ENCODE measurements at places on chromosomes 13 and 19.

DNA sequence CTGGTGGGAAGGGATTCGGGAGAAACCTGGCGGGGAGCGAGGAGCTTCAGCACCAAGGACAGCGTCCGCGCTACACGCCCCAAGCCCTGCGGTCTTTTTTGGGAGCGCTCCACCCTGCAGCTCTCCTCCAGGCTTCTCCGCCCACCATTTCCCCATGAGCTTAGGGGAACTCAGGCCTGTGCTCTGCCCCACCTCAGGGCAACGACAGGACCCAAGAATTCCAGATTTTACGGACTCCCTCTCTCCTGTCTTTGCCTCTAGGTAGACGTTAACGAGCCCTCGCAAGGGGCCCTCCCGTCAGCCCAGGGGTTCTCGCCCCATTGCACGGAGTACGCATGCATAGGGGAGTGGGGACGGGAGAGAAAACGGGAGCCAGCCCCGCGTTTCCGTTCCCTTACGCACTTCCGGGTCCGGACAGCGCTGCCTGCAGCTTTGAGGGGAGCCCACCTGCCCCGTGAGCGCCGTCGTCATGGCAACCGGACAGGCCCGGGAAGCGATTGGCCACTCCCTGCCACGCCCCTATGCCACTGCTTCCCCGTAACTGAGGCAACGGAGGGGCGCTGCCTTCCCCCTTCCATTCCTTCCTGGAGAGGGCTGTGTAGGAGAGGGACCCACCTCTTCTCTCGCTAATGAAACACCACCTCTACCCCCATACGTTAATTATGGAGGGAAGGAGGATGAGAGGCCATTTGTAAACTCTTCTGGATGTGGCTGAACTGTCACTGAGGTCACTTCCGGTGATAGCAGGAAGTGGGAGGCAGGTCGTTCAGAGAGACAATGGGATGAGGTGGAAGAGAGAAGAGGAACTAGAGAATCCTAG is 20.8 kb downstream of the NOVA2 start:
- no peak for DNase-seq

DNA sequence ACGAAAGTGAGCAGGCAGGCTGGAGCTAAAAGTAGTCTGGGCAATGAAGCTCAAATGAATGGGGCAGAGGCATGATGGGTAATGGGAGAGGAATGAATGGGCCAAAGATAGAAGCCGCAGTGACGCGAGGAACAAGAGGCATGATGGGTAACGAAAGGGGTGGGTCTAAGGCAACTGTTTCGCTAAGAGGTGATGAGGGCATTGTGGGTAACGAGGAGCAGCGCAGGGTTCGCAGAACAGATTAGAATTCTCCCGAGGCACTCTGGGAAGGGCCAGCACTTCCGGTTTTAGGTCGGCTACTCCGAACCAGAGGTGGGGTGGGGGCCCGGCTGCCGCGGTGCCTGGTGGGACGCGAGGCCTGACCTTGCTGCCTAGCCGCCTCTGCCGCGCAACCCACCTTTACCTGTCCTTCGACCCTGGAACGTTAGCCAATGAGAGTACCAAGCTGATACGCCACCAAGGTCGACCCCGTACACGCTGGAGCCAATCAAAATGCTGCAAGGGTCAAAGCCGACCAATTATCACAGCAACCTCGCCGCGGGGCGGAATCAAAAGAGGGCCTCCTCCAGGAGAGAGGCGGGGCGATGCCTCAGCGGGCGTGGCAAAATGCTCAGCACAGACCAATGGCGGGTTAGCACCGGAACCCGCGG is 563 bp upstream of the TOMM40 start:
- peak; percentile 100 for DNase-seq

DNA sequence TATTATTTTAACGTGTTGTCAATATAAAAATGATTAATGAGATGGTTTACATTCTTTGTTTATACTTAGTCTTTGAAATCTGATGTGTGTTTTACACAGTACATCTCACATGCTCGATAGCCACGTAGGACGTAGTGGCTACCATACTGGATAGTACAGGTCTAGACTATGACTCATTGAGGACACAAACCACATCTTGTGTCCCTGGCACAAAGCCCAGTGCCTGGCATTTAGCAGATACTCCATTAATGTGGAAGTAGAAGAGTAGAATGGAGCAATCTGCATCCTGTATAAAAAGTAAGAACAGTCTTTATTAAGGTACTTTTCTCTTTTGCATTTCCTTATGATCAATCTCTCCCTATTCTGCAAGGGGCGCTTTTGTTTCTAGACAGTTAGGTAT is 49.0 kb upstream of the FRY start:
- peak; percentile 96 for DNase-seq

- DNase-seq, result no peak
Measured at GRCh38 chr13:76724421-76724820, 161.8 kb downstream of the KCTD12 start.

GRCh38 chr19:4510435-4511255 is 7.6 kb downstream of the PLIN4 start:
- no peak for DNase-seq

DNA sequence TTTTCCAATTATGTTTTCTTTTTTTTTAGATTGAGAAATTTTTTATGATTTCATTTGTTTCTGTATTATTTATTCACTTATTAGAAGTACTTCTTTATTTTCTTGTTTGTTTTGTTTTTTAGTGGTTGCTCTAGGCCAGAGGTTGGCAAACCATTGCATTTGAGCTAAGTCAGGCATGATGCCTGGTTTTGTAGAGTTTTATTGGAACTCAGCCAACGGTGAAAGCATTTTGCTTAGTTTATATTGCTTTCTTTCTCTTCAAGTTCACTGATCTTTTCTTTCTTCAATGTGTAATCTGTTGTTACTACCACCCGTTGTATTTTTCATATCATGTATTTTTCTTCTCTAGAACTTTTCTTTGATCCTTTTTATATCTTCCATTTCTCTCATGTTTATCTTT is 19.7 kb downstream of the ZNF567 start:
- DNase-seq, result peak; percentile 26

DNA sequence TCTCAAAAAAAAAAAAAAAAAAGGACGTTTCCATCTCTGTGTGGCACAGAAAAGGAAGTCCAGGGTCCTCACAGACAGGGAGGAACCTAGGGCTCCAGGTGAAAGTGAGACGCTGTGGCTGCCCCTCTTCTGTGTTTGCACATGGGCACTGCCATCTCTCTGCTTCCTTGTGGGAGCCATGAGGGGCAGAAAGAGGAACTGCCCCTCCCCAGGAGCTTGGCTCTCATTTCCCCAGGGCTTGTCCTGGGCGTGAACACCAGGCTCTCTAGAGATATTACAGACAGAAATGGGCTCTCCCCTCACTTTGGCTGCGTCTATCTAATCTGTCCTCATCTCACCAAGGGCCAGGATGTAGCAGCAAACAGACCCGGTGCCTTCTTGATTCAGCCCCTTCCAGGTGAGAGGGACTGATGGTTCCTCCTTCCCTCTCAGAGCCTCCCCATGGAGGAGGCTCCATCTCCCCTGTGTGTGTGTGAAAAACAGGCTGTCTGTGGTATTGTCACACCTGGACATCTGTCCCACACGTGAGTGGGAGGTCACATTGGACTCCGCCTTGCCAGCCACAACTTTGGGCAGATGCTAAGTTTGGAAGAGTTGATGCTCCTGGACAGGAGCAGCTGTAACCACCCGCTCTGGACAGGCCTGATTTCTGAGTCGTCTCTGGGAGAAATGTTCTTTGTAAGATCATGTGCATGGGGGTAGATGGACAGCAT is 840 bp upstream of the LILRA4 start:
- no peak for DNase-seq

- no peak for DNase-seq
Measured at GRCh38 chr13:73991884-73992283, 142.3 kb downstream of the KLF12 start.

GRCh38 chr19:45817010-45817724 is 2.1 kb upstream of the RSPH6A start:
- DNase-seq, result peak; percentile 87

DNA sequence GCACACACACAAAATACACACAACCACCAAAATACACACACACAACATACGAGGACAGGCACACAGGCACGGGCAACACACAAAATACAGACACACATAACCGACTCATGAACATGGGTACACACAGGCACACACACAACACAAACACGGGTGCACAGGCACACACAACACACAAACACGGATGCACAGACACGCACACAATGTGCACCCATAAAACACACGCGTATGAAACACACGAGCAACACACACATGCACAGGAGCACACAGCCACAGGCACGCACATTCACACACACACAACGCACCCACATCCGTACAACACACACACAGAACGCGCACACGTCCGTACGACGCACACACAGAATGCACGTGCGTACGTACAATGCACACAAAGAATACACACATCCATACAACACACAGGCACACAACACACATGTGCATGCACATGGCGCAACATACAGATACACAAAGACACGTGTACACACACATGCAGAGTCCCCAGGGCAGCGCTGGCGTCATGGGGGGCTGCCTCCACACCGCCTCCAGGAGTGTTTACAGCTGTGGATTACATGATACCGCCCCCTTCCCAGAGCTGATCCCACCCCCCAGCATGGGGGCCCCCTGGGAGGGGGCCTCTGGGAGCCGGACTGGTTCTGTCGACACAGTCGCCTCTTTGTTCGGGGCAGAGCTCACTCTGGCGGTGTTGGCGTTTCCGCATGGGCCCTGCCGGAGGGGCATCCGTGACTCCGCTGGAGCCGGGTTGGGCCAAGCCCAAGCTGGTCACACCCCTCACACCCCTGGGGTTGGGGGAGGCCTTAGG is 2.9 kb downstream of the SBNO2 start:
- DNase-seq, result no peak

DNA sequence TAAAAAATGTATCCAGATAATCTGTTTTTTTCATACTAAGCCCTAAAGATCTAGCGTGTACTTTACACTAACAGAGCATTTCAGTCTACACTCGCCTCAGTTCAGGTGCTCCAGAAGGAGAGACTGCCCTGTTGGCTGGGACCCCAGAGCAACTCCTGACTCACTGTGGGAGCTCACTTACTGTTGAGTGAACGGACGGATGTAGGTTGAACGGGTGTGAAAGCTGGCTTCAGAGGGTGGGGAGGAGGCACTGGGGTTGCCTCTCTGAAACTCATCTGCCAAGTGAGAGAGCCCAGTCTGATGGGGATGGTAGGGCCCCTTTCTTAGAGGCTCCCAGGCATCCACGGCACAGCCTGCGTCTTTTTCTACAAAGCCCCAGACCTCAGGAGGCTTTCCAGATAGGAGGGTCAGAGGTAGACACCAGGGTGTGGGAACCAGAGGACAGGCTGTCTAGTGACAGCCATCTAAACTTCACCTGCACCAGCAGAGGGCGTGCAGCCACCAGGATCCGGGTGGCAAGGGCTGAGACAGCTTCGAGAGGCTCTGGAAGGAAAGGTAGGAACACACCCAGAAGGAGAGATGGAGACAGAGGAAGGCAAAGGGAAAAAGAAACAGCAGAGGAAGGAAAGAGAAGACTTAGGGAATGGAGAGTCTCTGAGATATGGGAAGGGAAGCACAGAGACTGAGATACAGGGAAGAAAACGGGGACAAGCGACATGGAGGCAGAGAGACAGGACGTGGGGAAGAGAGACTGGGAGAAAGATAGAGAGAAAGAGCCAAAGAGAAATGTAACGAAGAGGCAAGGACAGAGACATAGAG is 3.7 kb downstream of the KASH5 start:
- peak; percentile 79 for DNase-seq

DNA sequence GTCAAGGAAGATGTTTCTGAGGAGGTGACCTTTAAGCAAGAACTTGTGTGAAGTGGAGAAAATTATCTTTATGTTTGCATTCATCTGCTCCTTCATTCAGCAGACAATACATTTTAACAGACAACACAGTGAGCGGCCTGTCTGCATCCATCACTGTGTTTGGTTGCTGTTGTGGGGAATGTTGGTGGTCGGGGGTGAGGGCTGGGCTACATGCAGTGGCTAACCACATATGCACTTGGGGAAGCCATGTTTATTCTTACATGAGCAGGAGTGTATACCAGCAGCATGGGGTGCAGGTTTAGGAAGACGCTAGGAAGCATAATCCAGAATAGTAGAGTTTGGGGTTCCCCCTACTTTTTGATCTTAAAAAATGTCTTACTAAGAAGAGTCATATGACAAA is 66.4 kb downstream of the DHRS12 start:
- no peak for DNase-seq

GRCh38 chr13:110305001-110305400 is 2.0 kb downstream of the COL4A1 start:
- no peak for DNase-seq

GRCh38 chr13:98879127-98879520 is 98.7 kb downstream of the DOCK9 start:
- DNase-seq, result no peak

DNA sequence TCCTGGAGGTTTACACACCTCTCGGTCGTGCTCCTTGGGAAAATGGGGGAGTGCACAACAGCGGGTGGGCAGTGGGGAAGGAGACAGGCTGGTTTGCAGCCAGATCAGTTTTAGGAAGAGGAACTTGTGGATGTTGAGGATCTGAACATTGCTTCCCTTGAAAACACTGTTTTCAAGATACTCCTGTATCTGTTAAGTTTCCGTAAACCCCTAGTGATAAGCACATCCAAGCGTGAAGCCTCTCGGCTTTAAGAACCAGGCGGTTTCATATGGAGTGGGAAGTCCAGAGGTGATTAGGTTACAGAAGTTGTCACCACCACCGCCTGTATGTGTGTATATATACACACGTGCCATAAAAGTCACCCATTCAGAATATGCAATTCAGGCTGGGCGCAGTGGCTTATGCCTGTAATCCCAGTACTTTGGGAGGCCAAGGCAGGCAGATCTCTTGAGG is 47.4 kb downstream of the SIPA1L3 start:
- DNase-seq, result no peak

- no peak for DNase-seq
Measured at GRCh38 chr13:78476910-78477309, 126.4 kb downstream of the POU4F1 start.

DNA sequence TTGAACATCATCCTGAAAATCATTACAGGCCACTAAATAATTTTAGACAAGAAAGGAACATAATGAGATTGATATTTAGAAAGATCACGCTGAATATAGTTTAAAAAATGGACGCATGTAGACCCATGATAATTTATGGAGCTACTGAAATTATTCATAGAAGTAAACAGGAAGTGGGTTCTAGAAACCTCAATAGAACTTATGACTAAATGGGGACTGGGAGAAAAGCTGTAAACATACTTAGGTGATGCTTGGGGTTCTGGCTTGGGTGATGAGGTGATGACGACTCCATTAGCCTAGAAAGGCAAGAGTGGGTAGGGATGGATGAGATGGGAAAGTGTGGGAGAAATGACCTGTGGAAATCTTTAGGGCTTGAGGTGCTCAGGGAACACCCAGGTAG is 484.0 kb downstream of the MYO16 start:
- peak; percentile 32 for DNase-seq

- no peak for DNase-seq
Measured at GRCh38 chr13:80462037-80462436, 121.1 kb upstream of the SPRY2 start.

- peak; percentile 5 for DNase-seq
Measured at GRCh38 chr19:5623397-5624017, 624 bp downstream of the SAFB start.

DNA sequence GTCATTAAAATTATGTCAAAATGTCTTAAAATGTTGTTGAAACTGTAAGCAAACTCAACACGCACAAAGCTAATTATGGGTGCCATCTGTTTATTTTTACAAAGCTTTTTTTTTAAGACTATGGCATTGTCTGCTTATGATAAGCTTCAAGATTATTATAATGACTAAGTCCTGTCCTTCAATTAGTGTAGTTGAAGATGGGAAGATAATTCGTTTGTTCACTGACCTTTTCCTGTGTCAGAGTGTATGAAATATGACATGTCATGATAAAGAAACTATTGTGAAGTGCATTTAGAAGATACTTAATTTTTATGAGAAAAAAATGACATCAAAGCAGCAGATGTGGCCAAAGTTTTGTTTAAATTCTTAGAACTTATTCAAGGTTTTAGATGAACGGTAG is 211.3 kb downstream of the PCCA start:
- no peak for DNase-seq

GRCh38 chr19:5257155-5258045 is 83.2 kb downstream of the PTPRS start:
- DNase-seq, result no peak

Measured in M059J (cell line).